ENCODE measurements at places on chromosomes 7 and 10. TPM values are rescaled to one million over a fixed set of nuclear protein-coding genes. Genes with fewer than 3 reads are reported as not detected.

DNA sequence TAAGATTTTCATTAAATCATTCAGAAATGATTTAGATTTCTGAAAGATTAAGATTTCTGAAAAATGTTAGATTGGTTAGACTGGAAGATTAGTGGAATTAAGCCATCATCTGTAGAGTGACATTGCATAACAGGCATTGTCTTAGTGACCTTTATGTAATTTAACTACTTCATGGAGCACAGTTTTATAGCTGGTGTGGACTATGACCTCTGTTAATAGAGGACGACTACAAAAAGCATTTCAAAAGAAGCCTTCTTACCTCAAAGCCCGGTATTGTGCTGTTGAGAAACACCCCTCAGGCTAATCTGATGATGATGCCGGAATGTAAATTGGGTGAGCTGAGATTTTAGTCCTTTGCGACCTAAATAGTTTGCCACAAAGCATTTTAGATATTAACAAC is 55.6 kb downstream of the GALNT11 start:
- no peak overlapping the region for H3K27ac ChIP-seq
- no peaks in the 10 kb centered on the region for H3K36me3 ChIP-seq
- H3K4me3 ChIP-seq = no peak overlapping the region
- DNase-seq = no peak
- H3K4me1 ChIP-seq = no peaks in the 10 kb centered on the region

- H3K4me3 ChIP-seq = peak overlapping the region; percentile 25
- DNase-seq = no peak
- H3K36me3 ChIP-seq = no peaks in the 10 kb centered on the region
- no peak overlapping the region for H3K27ac ChIP-seq
Observed at GRCh38 chr10:60139798-60140566, 233.6 kb upstream of the CCDC6 start.

- no peak overlapping the region for H3K4me3 ChIP-seq
- no peak for DNase-seq
- no peaks in the 10 kb centered on the region for H3K36me3 ChIP-seq
- H3K27ac ChIP-seq = no peak overlapping the region
- no peaks in the 10 kb centered on the region for H3K27me3 ChIP-seq
Observed at GRCh38 chr10:78890506-78890905, 178.3 kb upstream of the ZMIZ1 start.

DNA sequence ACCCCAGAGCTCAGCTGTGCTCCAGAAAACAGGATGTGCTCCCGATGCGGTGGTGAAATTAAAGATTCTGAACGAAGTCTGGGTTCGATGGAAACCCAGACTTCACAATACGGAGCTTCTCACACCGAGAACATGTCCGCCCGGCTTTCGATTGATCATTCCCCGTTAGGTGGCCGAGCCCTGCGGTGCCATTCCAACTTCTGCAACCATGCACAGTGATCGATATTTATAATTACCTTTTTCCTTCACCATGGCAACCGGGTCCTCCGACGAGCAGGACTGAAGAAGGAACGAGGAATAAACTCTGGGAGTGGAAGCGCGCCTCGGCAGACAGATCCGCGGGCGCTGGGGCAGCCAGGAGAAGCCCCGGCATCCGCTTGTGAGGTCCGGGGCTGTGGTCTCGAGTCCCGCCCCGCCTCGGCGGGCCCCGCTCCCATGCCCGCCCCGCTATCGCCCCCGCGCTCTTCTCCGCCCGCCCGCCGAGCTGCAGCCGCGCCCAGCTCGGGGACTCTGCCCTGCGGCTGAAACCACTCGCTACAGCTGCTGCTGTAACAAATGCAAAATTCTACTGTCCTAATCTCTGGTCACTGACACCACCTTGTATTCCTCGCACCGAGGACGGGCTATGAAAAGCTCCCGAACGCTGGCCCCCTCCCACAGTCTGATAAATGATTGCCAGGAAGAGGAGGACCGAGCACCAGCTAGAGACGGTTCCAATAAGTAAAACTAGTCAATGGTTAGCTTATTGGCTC is 26.2 kb downstream of the ABLIM1 start:
- DNase-seq = no peak
- H3K4me1 ChIP-seq = peaks cover 61% of the 10 kb centered on the region
- H3K36me3 ChIP-seq = no peaks in the 10 kb centered on the region
- no peaks in the 10 kb centered on the region for H3K27me3 ChIP-seq
- peak overlapping the region; percentile 62 for H3K4me3 ChIP-seq
- H3K27ac ChIP-seq = peak overlapping the region; percentile 71

DNA sequence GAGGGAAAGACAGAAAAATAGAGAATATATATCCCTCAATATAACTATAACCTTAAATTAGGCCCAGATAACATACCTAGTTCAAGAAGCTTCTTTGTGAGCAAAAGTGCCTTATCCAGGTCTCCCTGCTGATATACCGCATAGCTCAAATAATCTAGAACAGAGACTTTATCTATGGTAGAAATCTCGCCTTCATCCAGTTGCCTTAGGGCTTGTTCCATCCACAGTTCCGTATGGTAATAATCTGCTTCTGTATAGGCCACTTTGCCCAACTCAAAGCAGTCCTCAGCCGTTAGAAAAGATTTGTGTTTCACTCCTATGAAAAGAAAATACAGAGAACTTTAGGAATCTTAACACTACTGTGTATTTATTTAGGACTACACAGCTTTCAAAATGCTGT is 43.4 kb downstream of the P4HA1 start:
- no peak overlapping the region for H3K4me3 ChIP-seq
- H3K27me3 ChIP-seq = no peaks in the 10 kb centered on the region
- no peak for DNase-seq
- H3K27ac ChIP-seq = no peak overlapping the region

DNA sequence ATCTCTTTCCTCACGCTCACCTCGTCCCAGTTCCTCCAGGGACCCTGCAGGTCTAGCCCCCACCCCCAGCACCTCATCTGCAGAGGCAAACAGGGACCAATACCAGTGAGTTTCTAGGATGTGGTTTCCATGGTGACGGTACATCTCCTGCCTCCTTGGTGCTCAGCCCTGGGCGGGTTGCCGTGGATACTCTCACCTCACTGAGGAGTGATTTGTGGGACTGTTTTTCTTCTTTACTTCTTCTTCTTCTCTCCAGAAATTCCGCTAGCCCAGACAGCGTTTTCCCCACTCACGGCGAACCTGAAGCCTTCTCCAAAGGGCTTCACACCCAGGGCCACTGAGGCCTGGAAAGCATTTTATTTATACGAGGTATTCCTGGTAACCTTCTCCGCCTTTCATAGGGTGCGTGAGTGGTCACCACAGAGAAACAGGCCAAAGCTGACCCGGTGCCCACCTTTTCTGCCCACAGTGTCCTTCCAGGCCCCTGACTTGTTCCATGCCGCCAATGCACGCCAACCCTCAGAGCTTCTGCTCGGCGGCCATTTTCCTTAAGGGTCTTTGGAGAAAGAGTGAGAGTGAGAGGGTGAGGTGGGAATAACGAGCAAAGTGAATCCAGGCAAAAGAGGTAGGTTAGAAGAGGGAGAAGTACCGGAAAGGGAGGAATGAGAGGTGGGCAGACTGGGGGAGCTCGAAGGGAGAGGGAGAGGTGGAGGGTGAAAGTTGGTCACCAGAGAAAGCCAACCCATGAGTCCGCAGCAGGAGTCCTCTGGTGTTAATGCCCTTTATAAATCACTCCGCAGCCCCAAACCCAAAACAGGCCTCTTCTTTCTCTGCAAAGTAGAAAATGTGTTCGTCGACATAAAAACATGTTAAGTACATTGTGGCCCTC is 15.5 kb downstream of the FAM241B start:
- no peaks in the 10 kb centered on the region for H3K27me3 ChIP-seq
- no peaks in the 10 kb centered on the region for H3K4me1 ChIP-seq
- H3K36me3 ChIP-seq = no peaks in the 10 kb centered on the region
- no peak overlapping the region for H3K27ac ChIP-seq
- H3K4me3 ChIP-seq = no peak overlapping the region
- no peak for DNase-seq

Gene PPP1R3C
- 3.8 TPM for total RNA-seq

All from tibial nerve (tissue), 4 donors.